ENCODE measurements at places on chromosomes 7 and 10.

DNA sequence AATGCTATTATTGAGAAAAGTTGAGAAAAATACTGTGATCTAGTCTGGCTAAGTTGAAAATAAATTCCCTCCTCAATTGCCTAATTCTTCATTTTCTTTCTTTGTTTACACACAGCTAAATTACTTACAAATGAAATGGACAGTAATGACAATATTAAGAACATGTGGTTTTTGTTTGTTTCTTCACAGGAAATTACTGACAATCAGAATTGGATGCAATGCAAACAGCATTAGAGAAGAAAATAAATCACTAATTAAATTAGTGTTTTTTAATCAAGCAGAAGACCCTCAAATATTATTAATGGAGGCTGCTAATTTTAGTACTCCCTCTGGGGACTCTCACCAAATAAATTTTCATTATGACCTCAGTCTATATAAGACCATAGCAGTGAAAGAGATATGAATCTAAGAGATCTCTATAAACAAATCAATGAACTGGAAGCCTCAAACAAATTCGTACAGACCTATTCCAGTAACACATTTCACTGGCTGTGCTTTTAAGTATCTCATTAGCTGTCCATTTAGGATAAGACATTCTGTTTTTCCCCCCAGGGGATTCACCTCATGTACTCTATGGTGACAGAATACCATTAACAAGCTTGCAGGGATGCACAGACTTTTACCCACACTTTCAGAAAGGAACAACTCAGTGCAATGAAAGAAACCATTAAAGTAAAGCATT is 202.0 kb upstream of the DGKB start:
- DNase-seq, result no peak

- DNase-seq, result peak; percentile 54
Observed at GRCh38 chr10:52644373-52645186, 128.0 kb downstream of the MBL2 start.

DNA sequence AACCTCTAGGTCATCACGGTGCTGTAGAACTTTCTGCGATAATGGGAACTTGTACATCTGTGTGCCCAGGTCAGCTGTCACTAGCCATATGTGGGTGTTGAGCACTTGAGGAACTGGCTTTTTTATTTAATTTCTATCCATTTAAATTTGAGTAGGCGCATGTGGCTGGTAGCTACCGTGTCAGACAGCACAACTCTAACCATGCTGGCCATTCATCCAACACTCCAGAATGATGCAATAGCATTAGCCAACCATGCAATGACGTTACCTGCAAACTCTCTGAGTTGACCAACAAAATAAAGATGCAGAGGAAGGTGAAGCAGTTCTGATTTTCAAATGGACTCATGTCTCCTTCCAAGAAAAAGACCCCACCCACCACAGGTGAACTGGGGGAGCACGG is 24.4 kb upstream of the CHST15 start:
- no peak for DNase-seq

GRCh38 chr10:89384474-89385340 is 6.9 kb downstream of the IFIT1B start:
- no peak for DNase-seq

DNA sequence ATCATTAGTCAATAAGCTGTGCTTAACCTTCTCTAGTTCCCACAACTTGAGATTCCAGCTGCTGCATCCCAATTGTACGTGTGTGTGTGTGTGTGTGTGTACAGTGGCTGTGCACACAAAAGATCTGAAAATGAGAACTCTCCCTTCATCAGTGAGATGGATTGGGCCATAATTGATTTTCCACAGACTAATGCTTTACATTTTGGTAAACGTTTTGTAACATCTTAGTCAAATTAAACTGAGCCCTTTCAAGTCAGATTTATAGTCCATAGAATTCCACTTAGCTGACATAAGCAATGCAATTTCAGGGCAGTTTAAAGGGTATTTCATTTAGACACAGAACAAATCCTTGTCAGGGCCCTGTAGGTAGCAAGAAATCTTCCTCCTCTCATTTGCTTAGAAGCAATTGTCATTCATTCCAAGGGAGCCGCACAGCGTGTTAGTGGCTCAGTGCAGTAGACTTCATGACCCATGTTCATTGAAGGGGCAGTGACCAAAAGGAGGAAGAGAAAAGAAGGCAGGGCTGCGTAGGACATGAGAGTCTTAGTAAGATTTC is 1123.5 kb upstream of the AUTS2 start:
- DNase-seq, result no peak

DNA sequence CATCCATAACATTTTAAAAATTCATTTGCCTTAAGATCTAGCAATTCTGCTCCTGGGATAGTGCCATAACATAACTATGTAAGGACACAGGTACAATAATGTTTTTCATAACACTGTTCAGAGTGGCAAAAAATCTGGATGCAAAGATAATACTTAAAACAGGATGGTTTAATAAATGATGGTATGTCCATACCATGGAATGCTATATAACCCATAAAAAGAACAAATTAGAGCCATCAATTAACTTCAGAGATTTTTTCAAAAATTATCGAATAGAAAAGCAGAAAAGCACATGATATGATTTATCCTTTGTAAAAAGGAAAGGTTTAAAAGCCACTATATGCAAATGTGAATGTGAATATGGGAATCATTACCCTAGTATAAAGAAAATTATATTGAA is 193.4 kb upstream of the LRRN3 start:
- DNase-seq, result no peak

DNA sequence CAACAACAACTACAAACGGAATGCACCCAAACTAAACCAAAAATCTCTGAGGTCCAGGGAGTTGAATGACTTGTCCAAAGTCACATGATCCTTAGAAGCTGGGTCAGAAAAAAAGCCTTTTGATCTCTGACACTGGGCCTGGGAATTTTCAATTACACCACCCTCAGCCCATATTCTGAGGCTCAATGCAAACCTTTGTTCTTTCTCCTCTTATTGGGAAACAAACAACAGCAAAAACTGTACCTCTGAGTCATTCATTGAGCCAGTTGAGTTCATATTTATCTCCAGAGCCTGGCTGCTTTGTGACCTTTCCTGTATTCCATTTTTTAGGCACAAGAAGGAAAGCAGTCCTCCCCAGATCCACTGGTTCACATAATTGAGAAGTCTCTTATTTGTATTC is 51.2 kb upstream of the SORCS1 start:
- DNase-seq, result no peak
